ENCODE measurements at places on chromosomes 3 and 15.

- no peak for DNase-seq
Measured at GRCh38 chr15:48222627-48223026, 16.5 kb downstream of the SLC12A1 start.

- DNase-seq, result no peak
Measured at GRCh38 chr3:97658668-97659285, 105.8 kb upstream of the ARL6 start.

DNA sequence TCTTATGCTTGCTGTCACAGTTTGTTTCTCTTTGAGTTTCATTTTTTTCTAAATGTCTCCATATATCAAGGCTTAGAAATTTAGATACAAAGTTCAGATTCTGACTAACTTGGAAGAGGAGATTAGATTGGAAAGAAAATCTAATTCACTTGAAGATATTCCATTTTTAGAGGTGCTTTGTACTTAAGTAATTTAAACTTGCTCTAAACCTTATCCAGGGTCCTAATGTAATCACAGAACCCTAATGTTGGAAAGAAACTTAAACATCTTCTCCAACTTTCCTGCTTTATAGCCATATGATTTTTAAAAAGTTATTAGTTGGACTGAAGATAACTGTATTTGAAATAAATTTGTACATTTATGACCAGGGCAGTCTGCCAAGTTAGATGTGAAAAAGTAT, 81.1 kb upstream of the ARHGEF3 start:
- DNase-seq, result no peak

GRCh38 chr3:124526601-124527000, 203.7 kb upstream of the UMPS start:
- DNase-seq, result no peak

DNA sequence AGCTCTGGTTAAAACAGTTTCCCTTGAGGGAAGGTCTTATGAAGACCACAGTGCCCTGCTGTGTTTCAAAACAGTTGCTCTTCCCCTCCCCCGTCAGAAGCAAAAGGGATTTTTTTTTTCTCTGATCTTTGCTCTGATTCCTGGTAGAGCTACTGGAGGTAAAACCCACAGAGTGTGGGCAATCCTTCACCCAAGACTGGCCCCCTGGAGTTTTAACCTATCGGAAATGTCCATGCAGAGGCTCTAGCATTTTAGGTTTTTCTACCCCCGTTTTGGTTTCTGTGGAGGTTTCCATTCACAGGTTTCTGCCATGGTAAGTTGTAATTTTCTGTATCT, 27.7 kb downstream of the GRM2 start:
- DNase-seq, result no peak
